ENCODE measurements at places on chromosomes 3 and 15.

DNA sequence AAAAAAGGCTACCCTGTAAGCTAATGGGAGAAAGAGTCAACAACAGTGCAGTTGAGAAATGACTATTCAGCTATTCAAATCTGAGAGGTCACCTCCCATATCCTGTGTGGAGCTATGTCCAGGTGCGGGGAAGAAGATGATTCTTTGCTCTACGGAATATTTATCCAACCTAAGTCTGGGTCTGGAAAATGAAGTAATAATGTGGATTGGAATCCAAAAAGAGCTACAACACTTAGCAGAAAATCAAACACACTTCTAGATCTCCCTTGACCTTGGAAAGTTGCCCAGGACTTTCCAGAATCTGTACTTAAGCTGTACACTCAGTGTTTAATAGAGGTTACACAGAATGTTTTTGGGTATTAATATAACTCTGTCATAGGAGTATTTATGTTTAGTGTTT, 251.9 kb downstream of the NAALADL2 start:
- DNase-seq: no peak

DNA sequence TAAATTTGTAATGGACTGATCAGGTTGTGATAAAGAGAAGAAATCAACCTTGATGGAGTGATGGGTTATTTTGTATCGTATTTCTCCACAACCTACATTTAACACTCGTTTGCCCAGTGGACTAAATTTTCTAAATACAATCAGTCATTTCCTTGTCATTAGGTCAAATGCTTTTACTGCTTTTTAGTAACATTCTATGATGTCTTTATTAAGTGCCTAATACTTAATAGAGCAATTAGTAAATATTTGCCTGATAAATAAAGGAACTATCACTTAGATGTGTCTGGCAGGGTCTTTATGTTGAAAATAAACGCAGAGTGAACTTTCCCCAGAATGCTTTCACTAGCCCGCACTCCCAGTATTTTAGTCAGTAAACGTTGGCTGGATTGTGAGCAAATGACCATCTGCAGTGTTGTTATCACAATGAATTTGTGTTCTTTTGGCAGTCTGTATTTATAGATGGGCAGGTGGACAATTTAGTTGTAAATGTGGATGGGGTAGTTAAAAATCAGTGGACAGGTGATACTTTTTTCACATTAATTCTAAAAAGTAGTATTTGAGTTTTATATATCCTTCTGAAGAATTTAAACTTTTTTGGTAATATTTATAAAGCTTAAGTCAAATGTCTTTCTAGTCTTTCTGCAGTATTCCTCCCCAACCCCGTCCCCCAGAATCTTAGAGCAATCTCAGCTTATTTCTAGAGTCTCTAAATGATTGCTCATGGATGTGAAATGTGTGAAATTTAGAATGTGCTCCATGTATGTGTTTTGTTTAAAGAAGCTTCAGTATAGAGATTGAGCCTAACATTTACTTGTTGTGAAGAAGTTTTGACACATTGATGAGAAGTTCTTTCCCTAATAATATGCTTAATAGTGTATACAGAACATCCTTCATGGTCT, 4.9 kb downstream of the USP3 start:
- DNase-seq: no peak

GRCh38 chr3:27729325-27729724, 7.2 kb upstream of the EOMES start:
- no peak for DNase-seq

GRCh38 chr3:50157827-50158529, 2.9 kb downstream of the SEMA3F start:
- DNase-seq: no peak

GRCh38 chr15:92681141-92681631, 25.6 kb upstream of the FAM174B start:
- no peak for DNase-seq

GRCh38 chr15:77162872-77163633, 92.1 kb upstream of the TSPAN3 start:
- DNase-seq: no peak

DNA sequence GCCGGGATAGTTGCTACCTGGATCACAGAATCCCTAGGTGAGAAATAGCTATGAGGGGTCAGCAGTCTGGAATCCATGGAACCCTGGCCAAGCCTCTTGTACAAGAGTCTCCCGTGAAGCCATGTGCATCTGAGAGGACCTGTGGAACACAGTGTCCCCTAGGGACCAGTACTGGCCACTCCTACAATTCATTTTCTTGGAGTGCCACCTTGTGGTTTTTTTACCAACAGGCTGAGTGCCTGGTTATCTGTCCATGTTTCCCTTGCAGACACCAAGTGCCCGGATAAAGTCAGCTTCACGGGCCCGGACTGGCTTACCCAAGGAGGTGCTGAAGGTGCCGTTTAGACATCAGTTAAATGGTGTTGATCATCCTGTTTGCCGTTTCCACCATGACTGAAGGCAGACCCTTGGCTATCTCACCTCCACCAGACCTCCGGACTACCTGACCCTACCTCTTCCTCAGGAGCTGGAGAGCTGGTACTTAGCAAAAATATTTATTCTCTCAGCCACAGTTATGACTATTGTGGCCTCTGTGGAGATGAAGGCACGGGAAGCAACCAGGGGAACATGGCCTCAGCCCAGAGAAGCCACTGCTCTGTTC, 93.9 kb downstream of the RBPMS2 start:
- DNase-seq: no peak

DNA sequence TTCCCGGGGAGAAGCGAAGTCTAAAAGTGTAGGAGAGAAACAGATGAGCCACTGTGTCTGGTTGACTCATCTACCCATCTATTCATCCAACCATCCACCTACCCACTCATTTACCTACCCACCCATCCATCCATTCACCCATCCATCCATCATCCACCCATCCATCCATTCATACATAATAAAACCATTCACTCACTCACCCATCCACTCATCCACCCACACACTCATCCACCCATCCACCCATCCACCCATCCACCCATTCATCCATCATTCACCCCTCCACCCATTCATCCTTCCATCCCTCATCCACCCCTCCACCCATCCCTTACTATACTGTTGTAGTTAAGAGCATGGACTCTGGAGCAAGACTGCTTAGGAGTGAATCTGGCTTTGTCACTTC, 136.4 kb upstream of the ATP2B2 start:
- DNase-seq: no peak

Data from stimulated activated CD4-positive, alpha-beta T cell treated with anti-CD3 and anti-CD28 coated beads, TNF-alpha, amount 100 ng/mL, for 1 hour (primary cell).